ENCODE measurements at places on chromosomes 1 and 21.

- DNase-seq: no peak
These were observed 75.1 kb upstream of the GRIK1 start for GRCh38 chr21:30014886-30015285.

- DNase-seq: no peak
These were observed 251.3 kb upstream of the KAZN start for GRCh38 chr1:14347186-14347585.

DNA sequence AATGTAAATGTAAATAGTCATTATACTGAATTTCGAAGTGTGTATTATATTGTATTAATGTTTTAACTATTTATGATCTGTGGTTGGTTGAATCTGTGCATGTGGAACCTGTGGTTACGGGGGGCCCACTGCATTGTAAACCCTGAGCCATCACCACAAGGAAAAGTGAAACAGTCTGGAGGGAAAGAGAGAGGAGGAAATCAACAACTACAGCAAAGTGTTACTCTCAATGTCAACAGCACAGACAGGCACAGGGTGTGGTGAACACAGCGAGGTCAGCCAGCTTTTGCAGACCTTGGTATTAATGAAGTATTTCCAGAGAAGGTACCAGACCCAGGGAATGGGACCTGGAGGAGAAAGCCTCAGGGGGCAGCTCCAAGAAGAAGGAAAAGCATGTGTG, 37.1 kb upstream of the BACE2 start:
- DNase-seq: no peak

- no peak for DNase-seq
These were observed 16.0 kb downstream of the ANGPTL3 start for GRCh38 chr1:62613325-62613727.

- no peak for DNase-seq
These were observed 10.9 kb upstream of the COL18A1 start for GRCh38 chr21:45393833-45394638.

DNA sequence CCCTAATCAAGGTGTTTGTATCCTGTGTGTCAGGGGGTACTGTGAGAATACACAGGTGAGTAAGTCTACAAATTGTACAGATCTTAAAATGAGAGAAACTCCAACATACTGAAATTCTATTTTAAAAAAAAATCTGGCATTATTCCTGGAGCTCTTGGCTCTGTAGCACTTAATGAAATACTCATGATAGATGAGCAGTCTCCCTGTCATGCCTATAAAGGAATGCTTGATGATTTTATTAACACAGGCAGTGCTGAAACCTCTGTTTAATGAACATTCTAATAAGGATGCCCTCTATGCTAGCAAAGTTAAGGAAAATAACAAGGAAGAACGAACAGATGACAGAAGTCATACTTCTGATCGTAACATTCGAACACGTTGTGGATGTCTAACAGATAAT, 233.9 kb upstream of the NEGR1 start:
- DNase-seq: peak; percentile 39

DNA sequence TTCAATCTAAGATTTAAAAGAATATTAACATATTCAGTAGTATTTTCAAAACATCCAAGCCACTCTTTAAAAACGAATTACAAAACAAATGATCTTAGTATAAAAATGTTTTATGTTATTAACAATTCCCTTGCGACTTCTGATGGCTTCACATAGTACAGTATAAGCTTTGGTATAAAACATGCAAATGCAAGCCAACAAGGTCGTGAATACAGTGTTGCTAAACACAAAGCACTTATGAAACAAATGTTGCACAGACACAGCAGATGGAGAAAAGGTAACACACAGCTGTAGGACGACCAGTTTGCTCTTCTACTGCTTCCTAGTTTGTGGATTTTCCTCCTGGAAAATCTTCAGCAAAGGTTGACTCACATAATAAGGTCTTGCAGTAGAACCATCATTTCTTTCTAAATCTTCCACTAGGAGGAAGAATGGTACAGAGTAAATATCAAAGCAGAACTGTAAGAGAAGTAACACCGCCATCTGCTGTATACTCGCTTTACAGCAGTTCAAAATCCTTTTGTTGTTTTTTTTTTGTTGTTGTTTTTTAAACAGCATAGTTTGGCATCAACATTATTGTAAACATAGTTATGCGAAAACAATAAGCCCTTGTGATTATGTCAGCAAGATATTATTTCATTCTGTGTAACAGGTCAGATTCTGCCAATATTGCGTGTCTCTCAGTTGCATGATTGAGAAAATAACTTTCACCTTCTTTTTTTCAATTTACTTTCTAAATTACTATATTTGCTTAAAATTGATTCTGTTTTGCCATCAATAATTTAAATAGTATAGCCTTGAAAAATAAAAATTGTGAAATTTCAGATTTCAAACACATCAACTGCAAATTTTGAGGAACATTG, 69.5 kb downstream of the LHX8 start:
- DNase-seq: peak; percentile 59

DNA sequence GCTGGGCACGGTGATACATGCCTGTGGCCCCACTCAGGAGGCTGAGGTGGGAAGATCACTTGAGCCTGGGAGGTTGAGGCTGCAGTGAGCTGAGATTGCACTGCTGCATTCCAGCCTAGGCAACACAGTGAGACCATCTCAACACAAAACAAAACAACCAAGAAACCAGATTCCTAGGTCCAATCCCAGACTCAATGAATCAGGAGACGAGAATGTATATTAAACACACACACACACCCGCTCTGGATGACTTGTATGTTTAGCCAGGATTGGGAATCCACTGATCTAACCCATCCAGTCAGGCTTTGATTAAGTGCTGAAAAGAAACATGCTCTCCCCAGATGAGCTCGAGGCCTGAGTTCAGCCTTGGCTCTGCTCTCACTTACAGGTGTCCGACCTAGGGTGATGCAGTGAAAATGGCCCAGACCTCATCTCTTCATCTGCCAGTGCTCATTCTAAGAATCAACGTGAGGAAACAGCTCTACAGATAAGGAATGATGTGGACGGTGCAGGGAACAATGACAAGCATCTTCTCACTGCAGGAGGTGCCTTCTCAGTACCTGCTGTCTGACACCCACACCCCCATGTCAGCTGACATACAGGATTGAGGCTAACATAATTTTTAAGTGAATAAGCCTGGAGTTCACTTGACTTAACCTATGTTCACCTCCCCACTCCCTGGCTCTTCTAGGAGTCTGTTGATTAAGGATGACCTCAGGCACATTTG, 15.3 kb upstream of the SRSF4 start:
- DNase-seq: peak; percentile 77

DNA sequence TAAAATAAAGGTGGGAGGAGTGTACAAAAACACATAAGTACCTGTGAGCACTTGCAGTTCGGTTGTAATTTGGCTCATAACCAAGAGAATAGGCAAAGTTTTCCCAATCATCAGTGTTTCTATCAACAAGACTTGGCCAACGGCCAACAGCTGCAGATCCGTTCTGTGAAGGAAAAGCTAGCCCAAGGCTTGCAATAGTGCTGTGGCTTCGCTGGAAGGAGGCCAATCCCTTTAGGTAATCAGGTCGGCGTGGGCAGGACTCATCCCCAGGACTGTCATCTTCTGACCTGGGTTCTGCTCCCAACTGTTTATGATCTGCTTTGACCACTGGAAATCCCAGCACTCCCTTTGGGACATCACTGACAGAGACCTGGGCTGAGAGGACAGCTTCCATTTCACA, 107.8 kb downstream of the LYST start:
- DNase-seq: no peak

DNA sequence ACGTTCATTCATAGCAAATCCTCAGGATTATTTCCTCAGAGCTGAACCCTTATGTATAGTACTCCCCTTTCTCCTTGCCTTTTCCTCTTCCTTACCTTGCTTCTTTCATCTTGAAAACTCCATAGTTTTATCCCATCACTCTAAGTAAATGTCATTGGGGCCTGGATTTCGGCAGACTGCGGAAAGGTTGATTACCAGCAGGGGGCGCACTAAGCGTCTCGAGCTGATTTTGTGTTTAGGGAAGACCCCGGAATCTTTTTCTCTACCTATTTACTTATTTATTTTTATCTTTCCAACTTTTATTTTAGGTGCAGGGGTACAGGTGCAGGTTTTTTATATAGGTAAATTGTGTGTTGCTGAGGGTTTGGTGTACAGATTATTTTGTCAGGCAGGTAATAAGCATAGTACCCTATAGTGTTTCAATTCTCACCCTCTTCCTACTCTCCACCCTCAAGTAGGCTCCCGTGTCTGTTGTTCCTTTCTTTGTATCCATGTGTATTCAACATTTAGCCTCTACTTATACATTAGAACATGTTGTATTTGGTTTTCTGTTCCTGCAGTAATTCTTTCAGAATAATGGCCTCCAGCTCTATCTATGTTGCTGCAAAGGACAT, 11.4 kb upstream of the MTARC1 start:
- peak; percentile 42 for DNase-seq

- DNase-seq: peak; percentile 5
These were observed 269.4 kb downstream of the LRRC7 start for GRCh38 chr1:69836971-69837636.

- DNase-seq: peak; percentile 62
These were observed 714.1 kb upstream of the CHRM3 start for GRCh38 chr1:238672262-238672661.

- DNase-seq: no peak
These were observed 19.7 kb upstream of the SMIM12 start for GRCh38 chr1:34879230-34879629.

GRCh38 chr1:50343323-50343722, 79.9 kb downstream of the DMRTA2 start:
- no peak for DNase-seq

GRCh38 chr1:18636596-18637508, 6.2 kb downstream of the PAX7 start:
- no peak for DNase-seq

- DNase-seq: no peak
These were observed 92.0 kb downstream of the MAST2 start for GRCh38 chr1:45895406-45895805.

DNA sequence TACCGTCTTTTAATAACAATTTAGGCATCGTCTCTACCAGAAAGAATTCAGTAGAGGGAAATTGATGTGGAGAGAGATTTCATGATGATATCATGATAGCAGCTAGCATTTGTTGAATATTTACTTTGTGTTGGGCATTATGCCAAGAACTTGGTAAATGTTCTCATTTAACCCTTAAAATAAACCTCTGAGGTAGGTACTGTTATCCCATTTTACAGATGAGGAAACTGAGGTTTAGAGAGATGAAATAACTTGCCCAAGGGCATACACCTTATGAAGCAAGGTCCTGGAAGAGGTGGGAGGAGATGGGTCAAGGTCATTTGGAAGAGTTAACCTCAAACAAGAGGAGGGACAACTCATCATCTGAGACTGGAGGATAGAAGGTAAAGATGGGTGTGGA, 34.8 kb downstream of the TSNAX start:
- DNase-seq: no peak

- no peak for DNase-seq
These were observed 40.9 kb downstream of the ELK4 start for GRCh38 chr1:205590777-205591513.

- DNase-seq: no peak
These were observed 43.5 kb upstream of the KIF21B start for GRCh38 chr1:201066986-201067385.

DNA sequence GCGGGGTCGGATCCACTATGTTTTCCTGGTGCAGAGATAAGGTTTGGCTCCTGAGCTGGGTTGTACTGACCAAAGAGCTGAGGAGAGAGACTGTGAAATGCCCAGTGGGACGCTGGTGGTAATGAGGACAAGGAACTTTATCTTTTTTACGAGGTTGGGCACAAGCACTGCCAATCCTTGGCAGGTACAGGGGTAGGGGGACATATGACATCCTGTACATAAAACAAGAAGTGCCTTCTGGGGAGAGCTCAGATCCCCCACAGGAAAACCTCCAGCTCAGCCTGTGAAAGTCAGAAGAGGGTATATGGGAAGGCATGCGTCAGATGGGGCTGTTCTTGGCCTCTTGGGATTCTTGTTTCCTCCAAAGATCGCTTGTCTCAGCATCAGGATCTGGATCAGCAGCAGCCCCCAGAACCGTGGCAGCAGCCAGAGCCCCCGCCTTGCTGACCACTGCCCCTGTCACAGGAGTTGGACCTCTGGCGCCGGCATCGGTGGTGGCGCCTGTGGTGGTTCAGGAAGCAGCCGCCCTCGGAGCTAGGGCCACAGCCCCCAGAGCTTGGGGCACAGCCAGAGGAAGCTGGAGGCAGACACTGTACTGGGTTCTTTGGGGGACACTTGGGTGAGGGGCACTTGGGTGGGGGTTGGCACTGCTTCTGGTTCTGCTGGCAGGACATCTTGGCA, 905 bp downstream of the LCE3E start:
- no peak for DNase-seq

GRCh38 chr1:31302709-31303441, 6.0 kb downstream of the ZCCHC17 start:
- peak; percentile 59 for DNase-seq

- DNase-seq: no peak
These were observed 35.4 kb upstream of the LHX4 start for GRCh38 chr1:180194546-180195207.

GRCh38 chr1:43279666-43280065, 5.7 kb downstream of the C1orf210 start:
- DNase-seq: no peak

DNA sequence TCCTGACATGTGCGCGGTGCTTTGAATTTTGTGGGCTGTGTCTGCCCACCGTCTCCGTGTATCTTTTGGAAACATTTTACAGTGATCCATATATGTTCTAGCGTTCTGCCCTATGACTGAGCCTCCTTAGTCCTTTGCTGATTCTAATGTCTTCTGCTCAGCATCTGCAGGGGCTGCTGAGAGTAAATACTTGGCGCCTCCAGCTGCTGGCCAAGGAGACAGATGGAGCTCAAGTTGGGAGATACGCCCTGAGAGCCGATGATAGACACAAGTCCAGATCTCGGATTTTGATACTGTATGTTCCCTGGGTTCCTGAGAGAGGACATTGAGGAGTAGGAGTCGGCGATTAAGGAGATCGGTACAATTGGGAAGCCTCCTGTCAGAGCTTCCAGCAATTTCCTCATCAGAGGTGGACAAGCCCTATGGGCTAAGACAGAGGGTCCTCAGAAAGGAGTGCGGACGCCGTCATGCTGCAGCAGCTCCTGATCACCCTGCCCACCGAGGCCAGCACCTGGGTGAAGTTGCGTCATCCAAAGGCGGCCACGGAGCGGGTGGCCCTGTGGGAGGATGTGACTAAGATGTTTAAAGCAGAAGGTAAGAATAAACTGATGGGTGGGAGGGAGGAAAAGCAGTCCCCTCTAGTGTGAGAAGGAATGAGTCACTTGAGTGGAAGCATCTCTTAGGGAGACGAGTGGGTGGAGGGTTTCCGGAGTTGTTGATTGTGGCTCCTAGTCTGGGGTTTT, 390 bp downstream of the ZFP69B start:
- peak; percentile 48 for DNase-seq

DNA sequence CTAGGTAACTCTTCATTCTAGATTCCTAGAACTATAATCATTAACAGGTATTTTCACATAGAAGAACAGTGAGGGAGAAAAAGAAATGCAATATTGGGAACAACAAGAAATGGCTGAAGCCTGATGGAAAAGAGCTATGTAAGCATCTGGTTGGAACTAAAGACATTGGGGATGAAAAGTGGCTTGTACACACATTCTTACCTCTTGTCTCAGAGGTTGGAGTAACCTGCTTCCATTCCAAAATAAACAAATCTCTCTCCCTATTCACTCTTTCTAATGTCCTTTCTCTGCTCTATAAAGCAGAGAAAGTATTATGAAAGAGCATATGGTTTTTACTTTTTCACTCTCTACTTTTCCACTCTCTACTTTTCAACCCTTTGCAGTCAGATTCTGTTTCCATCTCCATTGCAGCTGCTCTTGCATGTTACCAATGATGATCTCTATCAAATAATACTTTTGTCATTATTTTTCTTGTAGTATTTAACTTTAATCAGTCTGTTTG, 37.5 kb downstream of the CMPK1 start:
- peak; percentile 33 for DNase-seq
